NCI-H2081 treated with DMSO at 0.1 percent for 48 hours (cell line): ENCODE measurements at places on chromosomes 7 and 10.

DNA sequence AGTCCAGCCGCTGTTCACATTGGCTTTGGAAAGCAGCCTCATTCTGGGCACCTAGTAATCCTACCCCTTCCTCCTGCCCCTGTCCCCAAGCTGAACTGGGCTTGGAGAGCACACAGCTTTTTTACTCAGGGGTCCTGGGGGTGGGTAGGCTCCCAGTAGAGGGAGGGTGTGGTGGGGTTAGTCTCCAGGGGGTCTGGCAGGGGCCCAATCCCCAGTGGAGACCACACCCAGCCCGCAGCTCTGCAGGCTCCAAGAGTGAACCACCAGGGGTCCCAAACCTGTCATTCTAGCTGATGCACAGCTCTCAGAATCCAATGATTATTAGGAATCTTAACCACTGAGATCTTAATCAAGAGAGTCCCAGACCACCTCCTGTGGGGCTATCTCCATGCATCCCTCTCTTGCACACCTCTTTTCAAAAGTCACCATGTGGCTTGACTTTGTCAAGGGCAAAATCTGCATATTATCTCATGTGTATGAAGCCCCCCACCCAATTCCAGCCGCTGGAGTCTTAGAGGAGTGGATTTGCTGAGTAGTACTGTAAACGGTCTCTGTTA lies 2.7 kb downstream of the HOXA11 start:
- DNase-seq, result no peak

- no peak for DNase-seq
Measured at GRCh38 chr7:37230221-37230620, 218.4 kb downstream of the ELMO1 start.

DNA sequence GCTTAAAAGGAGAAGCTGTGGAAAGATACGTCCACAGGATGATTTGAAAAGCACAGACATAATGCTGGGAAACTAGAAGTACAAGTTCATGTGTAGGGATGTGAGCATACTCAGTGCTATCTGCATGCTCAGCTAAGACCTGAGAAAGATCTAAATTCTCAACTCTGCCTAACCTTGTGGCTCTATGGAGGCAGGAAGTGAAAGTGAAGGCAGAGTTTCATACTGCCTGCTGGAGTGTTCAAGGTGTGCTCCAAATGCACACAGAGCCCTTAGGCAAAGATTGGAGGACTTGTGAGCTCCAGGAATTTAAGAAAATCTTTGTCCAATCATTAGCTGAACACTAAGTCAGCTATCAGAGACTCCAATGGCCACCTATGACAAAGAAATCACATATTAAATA lies 190.9 kb downstream of the RNLS start:
- no peak for DNase-seq

GRCh38 chr10:96299383-96299782 lies 4.9 kb upstream of the DNTT start:
- no peak for DNase-seq

DNA sequence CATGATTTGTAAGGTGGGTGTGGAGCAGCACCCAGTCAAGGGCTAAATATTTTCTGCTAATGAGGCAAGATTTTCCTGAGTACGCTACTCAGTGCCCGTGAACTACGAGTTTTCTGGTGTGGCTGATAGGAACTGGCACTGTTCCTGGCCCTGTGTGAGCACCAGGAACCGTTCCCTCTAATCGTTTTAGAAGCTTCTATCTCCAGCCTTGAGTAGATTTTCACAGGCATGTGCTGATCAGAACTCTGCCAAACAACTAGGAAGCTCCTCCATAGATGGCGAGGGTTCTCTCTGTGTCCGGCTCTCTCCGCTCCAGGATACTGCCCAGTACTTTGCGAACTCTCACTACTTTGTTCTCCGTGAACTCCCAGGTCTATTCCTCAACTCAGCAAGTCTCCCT lies 17.7 kb downstream of the TRIM4 start:
- no peak for DNase-seq

DNA sequence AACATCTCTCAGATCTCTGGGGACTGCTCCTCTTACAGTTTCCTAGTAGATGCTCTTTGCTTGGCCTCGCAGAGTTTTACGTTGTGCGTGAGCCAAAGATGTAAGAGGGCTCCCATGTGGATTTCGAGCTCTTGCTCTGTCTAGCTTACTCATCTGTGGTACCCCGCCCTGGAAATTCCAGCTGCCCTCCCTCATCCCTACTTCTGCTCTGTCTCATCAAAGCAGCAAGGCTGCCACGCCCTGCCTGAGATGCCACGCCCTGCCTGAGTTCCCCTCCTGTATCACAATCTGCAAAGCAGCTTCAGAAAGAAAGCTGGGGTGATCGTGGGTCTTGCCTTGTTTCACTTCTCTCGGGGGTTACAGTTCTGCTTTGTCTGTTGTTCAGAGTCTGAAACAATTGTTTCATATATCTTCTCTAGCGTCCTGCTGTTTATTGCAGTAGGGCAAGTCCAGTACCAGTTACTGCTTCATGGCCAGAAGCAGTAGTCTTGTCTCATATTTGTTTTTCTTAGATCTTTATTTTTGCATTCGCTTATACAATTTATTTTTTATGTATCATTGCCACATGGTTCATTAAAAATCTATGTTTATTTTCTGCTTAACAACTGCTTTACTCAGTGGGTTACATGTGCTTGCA lies 36.1 kb upstream of the CCNY start:
- no peak for DNase-seq

DNA sequence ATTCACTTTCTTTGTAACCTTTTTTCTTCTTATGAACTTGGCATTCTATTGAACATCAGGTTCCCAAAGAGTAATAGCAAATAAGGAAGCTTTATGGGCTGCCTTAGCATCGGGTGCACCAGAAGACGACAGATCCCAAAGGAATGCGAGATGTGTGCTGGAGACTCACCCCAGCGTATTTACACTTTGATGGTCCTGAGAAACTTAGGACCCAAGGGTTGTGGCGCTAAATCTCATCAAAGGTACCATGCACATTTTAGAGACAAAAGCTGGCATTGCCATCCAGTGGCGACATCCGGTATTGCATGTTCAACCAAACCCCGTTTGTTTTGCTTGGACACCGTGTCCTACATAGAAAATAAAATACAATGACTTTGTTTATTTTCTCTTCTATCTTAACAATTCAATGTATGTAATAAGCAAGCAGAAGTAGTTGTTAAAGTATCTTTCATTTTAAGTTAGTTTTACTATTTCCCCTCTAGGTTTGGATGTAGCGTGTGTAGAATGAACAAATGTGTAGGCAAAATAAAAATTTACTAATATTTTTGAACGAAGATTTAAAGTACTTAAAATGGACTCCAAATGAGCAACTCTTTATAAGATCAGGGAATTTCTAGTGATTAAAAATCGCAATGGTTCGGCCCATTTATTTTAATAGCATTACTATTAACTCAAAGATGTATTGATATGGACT lies 1154.8 kb downstream of the GATA3 start:
- no peak for DNase-seq

- DNase-seq, result no peak
Measured at GRCh38 chr10:561721-562120, 127.7 kb downstream of the DIP2C start.

GRCh38 chr7:26477381-26477990 lies 185.8 kb downstream of the SNX10 start:
- DNase-seq, result no peak

DNA sequence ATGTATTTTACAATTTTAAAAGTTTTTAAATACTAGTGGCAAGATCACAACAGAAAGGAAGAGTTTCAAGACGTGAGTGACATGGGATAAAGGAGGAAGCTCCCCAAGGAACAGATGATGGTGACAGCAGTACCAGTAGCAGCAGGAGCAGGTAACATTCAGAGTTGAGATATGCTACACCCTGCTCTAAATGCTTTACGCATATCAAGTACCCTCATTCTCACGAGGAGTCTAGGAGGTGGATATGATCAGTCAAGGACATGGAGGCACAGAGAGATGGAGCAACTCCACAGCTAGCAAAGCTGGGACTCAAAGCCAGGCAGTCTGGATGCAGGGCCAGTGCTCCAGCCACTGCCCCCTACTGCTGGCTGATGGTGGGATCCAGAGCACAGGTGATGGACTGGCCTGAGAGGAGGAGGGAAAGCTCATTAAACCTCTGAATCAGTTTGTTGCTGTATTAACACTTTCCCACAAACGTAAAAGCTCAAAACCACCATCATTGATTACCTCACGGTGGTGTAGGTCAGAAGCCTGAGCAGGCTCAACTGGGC lies 17.5 kb downstream of the RP9 start:
- DNase-seq, result no peak

GRCh38 chr10:59125666-59126065 lies 50.8 kb upstream of the PHYHIPL start:
- no peak for DNase-seq

- DNase-seq, result no peak
Measured at GRCh38 chr10:13712837-13713581, 126.2 kb downstream of the PRPF18 start.

GRCh38 chr10:12888470-12888869 lies 113.0 kb downstream of the CCDC3 start:
- no peak for DNase-seq

DNA sequence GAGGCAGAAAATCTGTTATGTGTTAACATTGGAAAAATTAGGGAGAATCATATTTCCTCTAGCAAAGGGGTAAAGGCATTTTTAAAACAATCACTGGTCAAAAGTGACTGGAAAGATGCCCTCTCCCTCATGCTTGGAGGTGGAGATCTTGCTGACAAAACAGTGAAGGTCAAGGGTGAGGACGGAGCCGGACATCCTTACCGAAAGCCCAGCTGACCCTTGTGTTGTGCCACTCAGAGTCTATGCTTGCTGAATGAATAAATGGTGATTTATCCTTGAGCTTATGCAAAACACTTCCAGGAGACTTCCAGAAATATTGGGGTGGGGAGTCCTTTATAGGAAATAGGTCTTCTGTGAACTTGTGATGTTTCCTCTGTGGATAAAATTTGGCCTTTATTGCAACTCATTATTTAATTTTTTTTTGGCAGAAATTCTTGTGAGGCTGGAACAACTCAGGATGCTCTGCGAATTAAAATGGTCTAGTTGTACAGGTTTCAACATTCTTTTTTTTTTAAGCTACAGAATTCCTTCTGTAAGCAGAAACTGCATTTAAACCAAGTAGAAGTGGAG lies 28.3 kb upstream of the ELMO1 start:
- no peak for DNase-seq

- no peak for DNase-seq
Measured at GRCh38 chr10:118804262-118804773, 49.5 kb upstream of the CACUL1 start.

- no peak for DNase-seq
Measured at GRCh38 chr10:24929904-24930303, 22.5 kb downstream of the PRTFDC1 start.

GRCh38 chr10:104332243-104333031 lies 5.8 kb downstream of the ITPRIP start:
- no peak for DNase-seq

DNA sequence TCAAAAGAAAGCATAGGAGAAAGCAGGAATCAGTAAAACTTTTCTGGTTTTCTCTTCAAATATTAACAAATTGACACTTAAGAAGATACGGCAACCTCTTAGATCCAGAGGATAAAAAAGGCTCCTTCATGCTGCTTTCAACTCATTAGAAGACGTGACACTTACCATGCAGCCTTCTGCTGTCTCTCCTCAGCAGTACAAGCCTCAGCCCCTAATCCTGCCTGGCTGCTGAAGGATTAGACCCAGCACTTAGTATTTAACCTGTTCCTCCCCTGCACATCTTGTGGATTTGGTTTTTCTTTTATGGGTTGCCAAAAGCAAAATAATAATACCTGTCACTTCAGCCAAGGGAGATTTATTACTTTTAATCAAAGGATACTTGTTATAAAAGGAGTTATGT lies 108.4 kb downstream of the LYZL1 start:
- no peak for DNase-seq

DNA sequence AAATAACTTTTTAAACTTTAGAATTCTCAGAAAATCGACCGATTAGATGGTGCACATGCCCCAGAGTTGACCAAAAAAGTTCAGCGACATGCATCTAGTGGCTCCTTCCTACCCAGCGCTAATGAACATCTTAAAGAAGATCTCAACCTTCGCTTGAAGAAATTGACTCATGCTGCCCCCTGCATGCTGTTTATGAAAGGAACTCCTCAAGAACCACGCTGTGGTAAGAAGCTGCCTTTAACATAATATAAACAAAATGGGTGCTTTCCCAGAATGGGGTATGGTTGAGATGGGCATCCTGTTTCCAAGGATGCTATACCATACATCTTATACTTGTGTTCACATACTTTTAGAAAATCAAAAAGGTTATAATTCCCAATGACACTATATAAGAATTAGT lies 24.6 kb downstream of the GLRX3 start:
- no peak for DNase-seq

GRCh38 chr10:89861199-89861573 lies 159.8 kb downstream of the KIF20B start:
- DNase-seq, result no peak

DNA sequence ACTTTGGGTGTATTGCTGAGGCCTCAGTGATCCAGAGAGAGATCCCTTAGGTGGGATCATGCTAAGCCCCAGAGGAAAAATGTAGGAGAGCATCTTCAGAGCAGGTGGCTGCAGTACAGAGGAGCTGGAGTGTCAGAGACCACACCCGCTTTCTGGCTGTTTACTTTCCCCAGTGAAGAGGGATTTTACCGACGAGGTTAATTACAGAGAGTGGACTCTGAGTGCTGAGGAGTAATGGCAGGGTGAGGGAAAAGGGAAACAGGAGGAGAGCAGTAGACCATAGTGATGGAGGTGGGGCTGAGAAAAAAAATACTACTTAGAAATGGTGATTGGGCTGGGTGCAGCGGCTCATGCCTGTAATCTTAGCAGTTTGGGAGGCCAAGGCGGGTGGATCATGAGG lies 43.3 kb upstream of the HBP1 start:
- peak; percentile 39 for DNase-seq

- DNase-seq, result no peak
Measured at GRCh38 chr10:51121861-51122260, 47.6 kb downstream of the PRKG1 start.

- no peak for DNase-seq
Measured at GRCh38 chr7:7944619-7945282, 23.8 kb upstream of the GLCCI1 start.

- DNase-seq, result no peak
Measured at GRCh38 chr10:79130255-79130654, 61.5 kb downstream of the ZMIZ1 start.

- DNase-seq, result no peak
Measured at GRCh38 chr7:98872328-98872924, 2.6 kb upstream of the TMEM130 start.

GRCh38 chr7:129831424-129832058 lies 121.2 kb downstream of the UBE2H start:
- DNase-seq, result no peak

- DNase-seq, result no peak
Measured at GRCh38 chr10:70917635-70918034, 29.3 kb upstream of the PCBD1 start.
